ENCODE measurements at places on chromosomes 13 and 19.

GRCh38 chr13:32530841-32531253 lies 7.7 kb downstream of the N4BP2L2 start:
- peak; percentile 50 for DNase-seq

GRCh38 chr19:1234051-1234954 lies 3.5 kb downstream of the CBARP start:
- no peak for DNase-seq

DNA sequence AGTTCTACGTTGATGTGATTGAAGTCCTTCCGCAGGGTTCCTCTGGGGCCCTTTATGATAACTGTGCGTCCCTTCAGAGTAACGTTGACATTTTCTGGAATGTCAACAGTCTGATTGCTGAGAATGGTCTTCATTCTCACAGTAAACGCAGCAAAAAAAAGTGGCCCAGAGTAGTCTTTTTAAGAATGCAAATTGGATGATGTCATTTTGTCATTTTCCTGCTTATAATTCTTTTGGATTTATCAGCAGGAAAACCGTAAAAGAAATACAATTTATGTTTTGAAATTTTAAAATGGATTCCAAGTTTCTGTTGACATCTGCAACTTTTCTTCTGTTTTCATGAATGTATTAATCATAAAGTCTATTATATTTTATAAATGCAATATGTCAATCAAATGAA lies 14.8 kb downstream of the URI1 start:
- DNase-seq: no peak

- no peak for DNase-seq
Observed at GRCh38 chr19:15244106-15244803, 12.0 kb upstream of the EPHX3 start.

- DNase-seq: no peak
Observed at GRCh38 chr19:32969549-32969948, 2.2 kb downstream of the CEP89 start.

DNA sequence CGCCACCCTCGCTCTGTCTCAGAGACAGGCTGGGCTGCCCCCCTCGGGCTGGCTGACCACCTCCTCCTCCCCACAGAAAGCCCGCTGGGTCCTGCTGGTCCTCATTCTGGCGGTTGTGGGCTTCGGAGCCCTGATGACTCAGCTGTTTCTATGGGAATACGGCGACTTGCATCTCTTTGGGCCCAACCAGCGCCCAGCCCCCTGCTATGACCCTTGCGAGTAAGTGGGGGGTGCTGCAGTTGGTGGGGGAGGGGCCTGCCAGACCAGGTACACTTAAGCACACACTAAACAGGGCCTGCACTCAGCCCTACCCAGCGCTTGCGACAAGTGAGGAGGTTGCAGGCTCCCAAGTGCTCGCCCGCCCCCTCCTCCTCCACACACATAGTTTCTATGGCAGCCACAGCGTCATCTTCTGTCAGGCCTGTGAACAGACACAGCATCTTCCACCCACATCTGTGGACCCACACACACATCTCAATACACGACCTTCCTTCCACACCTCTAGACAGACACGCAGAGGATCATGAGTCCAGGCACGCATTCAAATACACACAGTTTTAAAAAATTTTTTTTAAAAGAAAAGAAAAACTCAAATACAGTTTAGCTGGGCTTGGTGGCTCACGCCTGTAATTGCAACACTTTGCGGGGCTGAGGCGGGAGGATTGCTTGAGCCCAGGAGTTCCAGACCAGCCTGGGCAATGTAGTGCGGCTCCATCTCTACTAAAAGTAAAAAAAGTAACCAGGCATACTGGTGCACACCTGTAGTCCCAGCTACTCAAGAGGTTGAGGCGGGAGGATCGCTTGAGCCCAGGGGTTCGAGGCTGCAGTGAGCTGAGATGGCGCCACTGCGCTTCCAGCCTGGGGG lies 18.4 kb downstream of the PLD3 start:
- no peak for DNase-seq

GRCh38 chr19:47376589-47377144 lies 27.6 kb downstream of the DHX34 start:
- DNase-seq: no peak

DNA sequence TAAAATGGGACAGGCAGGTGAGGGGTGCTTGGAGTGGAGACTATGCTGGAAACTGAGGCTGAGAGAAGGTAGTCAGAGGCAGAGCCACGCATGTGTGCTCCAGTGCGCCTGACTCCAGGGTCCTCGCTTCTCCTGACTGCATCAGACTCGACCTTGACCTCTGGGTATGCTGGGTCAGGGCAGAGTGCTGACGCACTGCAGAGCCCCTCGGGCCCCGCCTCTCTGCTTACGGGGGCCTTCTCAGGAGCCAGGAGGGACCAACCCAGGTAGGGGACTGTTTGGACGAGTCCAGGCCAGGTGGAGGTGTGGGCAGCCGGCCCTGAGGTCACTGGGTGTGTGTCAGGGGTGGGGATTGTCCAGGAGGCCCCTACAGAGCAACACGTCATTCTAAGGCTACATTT lies 22.9 kb upstream of the SLC7A10 start:
- DNase-seq: no peak

- DNase-seq: no peak
Observed at GRCh38 chr13:23797276-23797903, 91.8 kb downstream of the MIPEP start.

- no peak for DNase-seq
Observed at GRCh38 chr19:28487999-28488398, 725.0 kb downstream of the UQCRFS1 start.

GRCh38 chr13:101289764-101290163 lies 126.5 kb downstream of the NALCN start:
- no peak for DNase-seq

All from GM13977 (cell line).